ENCODE measurements at places on chromosomes 1 and 21. TPM values are rescaled to one million over a fixed set of nuclear protein-coding genes. Genes with fewer than 3 reads are reported as not detected.

- no peak overlapping the region for H3K4me3 ChIP-seq
- no peaks in the 10 kb centered on the region for H3K27me3 ChIP-seq
- H3K36me3 ChIP-seq = no peaks in the 10 kb centered on the region
- DNase-seq = peak; percentile 31
Observed at GRCh38 chr1:58290685-58291372, 255.7 kb downstream of the OMA1 start.

- DNase-seq = no peak
- H3K4me1 ChIP-seq = no peaks in the 10 kb centered on the region
- no peaks in the 10 kb centered on the region for H3K27me3 ChIP-seq
Observed at GRCh38 chr21:45709173-45709572, 65.6 kb downstream of the PCBP3 start.

DNA sequence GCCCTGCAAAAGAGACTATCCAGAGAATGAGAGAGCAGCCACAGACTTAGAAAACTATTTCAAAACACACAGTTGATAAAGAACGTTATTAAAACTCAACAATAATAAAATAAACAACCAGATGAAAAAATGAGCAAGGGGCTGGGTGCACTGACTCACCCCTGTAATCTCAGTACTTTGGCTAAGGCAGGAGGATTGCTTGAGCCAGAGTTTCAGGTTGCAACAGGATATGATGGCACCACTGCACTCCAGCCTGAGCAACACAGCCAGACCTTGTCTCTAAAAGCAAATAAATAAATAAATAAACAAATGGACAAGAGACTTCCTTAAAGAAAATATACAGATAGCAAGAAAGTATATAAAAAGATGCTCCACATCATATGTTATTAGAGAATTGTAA, 144.6 kb downstream of the LRRIQ3 start:
- H3K4me1 ChIP-seq = no peaks in the 10 kb centered on the region
- no peak for DNase-seq
- no peaks in the 10 kb centered on the region for H3K36me3 ChIP-seq

GRCh38 chr1:240876071-240876470, 264.1 kb upstream of the GREM2 start:
- H3K27ac ChIP-seq = no peak overlapping the region
- no peak overlapping the region for H3K4me3 ChIP-seq
- H3K27me3 ChIP-seq = no peaks in the 10 kb centered on the region
- H3K36me3 ChIP-seq = no peaks in the 10 kb centered on the region
- H3K4me1 ChIP-seq = no peaks in the 10 kb centered on the region

DNA sequence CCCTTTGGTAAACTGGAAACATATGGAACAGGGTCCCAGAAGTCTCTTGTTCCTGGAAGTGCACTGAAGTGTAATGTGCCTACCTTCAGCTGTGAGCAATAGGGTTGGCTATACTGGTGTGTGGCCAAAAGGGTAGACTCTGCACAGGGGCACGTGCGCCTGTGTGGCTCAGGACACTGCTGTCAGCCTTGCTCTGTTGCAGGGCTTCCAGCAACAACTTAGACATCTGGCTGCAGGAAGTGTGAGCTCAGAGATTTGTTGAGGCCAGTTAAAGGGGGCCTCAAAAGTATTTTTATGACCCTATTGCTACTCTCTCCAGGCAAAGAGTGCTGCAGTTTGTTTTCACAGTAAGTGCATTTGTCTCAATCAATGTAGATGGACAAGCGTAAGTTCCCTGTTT, 7.5 kb downstream of the CTPS1 start:
- peak overlapping the region; percentile 64 for H3K27ac ChIP-seq
- H3K4me1 ChIP-seq = peaks cover 45% of the 10 kb centered on the region
- DNase-seq = peak; percentile 68
- H3K27me3 ChIP-seq = no peaks in the 10 kb centered on the region
- H3K36me3 ChIP-seq = peaks cover 27% of the 10 kb centered on the region

GRCh38 chr21:42636520-42637266, 16.7 kb upstream of the PDE9A start:
- H3K4me3 ChIP-seq = no peak overlapping the region
- DNase-seq = no peak
- H3K27ac ChIP-seq = peak overlapping the region; percentile 15
- peaks cover 12% of the 10 kb centered on the region for H3K4me1 ChIP-seq
- H3K27me3 ChIP-seq = no peaks in the 10 kb centered on the region

DNA sequence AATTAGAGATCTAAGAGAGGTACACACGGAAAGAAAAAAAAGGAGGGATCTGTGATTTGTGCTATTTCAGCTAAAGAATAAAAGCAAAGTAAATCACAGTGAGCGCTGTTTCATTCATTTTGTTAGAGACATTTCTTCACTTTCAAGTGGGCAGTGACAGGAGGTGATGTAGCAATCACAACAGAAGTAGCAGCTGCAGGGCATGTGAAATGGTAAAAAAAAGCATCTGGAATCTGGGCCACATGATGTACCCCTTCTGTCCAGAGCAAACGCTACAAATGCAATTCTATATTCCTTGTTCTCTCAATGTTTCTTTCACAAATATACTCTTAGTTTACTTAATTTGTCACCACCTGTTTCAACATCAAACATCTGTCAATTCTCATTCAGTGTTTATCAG, 786.5 kb downstream of the LRRIQ3 start:
- no peak for DNase-seq
- H3K4me3 ChIP-seq = no peak overlapping the region
- H3K27me3 ChIP-seq = no peaks in the 10 kb centered on the region
- no peaks in the 10 kb centered on the region for H3K4me1 ChIP-seq
- no peak overlapping the region for H3K27ac ChIP-seq

GRCh38 chr1:4106731-4107130, 206.7 kb upstream of the C1orf174 start:
- no peak for DNase-seq
- no peaks in the 10 kb centered on the region for H3K36me3 ChIP-seq
- no peaks in the 10 kb centered on the region for H3K4me1 ChIP-seq
- H3K27me3 ChIP-seq = no peaks in the 10 kb centered on the region
- no peak overlapping the region for H3K27ac ChIP-seq
- no peak overlapping the region for H3K4me3 ChIP-seq

- no peak overlapping the region for H3K4me3 ChIP-seq
- no peaks in the 10 kb centered on the region for H3K36me3 ChIP-seq
- peaks cover 2% of the 10 kb centered on the region for H3K27me3 ChIP-seq
- H3K27ac ChIP-seq = no peak overlapping the region
Observed at GRCh38 chr1:197843401-197843800, 59.0 kb upstream of the C1orf53 start.

- H3K4me3 ChIP-seq = no peak overlapping the region
- H3K27me3 ChIP-seq = peaks cover 5% of the 10 kb centered on the region
- H3K4me1 ChIP-seq = no peaks in the 10 kb centered on the region
- H3K27ac ChIP-seq = no peak overlapping the region
- DNase-seq = no peak
Observed at GRCh38 chr1:58584082-58584895, 7.2 kb upstream of the TACSTD2 start.

TCP10L gene
- polyA plus RNA-seq = 0.70 TPM

PALMD gene
- 4.6 TPM for polyA plus RNA-seq

Data from large intestine (tissue), 12 donors.